ENCODE measurements at places on chromosomes 4 and X. TPM values are rescaled to one million over a fixed set of nuclear protein-coding genes. Genes with fewer than 3 reads are reported as not detected.

DNA sequence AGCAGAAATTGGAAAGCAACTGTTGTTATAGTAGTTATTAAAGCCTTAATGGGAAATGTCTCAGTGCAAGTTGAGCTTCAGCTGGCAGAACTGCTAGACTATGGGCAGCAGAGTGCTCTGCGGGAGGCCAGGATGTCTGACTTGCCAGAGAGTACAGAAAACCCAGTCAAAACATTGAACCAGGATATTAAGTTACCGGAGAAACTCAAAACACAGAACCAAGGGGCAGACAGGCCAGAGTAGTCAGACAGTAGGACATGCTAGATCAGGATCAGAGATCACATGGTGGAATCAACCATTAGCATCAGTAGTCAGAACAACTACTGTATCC is 72.9 kb upstream of the TNIP3 start:
- H3K4me3 ChIP-seq, result no peak overlapping the region
- H3K4me1 ChIP-seq, result no peaks in the 10 kb centered on the region
- H3K27me3 ChIP-seq, result no peaks in the 10 kb centered on the region
- no peaks in the 10 kb centered on the region for H3K36me3 ChIP-seq

Gene AR
- total RNA-seq, result 0.67 TPM

Gene C4orf50
- total RNA-seq, result 0.13 TPM

Gene REELD1
- 0.22 TPM for total RNA-seq

DNA sequence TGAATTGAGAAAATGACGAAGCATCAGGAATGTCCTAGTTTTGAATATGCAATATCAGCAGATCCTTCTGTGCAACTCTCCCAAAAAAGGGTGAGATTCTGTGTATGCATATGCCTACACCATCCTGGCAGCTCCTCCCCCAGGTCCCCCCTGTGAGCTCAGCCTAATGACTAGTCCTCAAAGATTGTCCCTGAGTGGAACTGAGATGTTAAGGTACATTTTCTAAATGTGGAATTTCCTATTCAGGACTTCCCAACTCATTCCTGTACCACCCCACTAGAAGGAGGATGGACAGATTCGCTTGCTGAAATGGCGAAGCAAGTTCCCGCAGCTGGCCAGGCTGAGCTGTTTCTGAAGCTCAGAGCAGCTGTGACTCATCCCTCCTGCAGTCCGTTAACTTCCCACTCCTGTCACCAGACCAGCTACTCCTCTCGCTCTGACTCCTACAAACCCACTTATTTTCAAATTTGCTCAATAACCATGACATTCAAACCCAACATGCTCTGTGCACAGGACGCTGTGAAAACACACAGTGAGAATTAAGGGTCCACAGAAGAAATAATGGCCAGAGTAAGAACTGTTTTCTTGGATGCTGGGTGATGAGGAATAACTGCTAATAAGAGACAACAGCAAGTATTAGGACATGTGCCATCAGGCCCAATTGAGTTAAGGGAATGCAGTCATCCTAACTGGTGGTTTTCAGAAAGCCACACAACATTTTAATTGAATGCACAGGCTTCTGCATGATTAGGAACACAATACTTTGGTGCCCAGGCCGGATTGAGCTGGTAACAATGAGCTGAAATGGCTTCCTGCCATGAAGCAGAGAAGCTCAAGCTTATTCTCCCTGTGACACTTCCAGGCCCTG is 40.0 kb upstream of the IRF2 start:
- no peaks in the 10 kb centered on the region for H3K27me3 ChIP-seq
- H3K36me3 ChIP-seq, result no peaks in the 10 kb centered on the region
- no peak overlapping the region for H3K4me3 ChIP-seq
- peak overlapping the region; percentile 39 for H3K27ac ChIP-seq
- DNase-seq, result peak; percentile 37

GRCh38 chr4:153825691-153826090 is 36.8 kb upstream of the SFRP2 start:
- H3K4me3 ChIP-seq, result no peak overlapping the region
- no peaks in the 10 kb centered on the region for H3K27me3 ChIP-seq

Gene L1CAM
- 4.3 TPM for total RNA-seq

Gene RBMX
- total RNA-seq, result 139 TPM

Gene DGKK
- total RNA-seq, result not detected

- no peak for DNase-seq
- no peaks in the 10 kb centered on the region for H3K27me3 ChIP-seq
- H3K4me1 ChIP-seq, result no peaks in the 10 kb centered on the region
- no peak overlapping the region for H3K27ac ChIP-seq
Measured at GRCh38 chr4:61919561-61919960, 719.4 kb downstream of the ADGRL3 start.

Gene TMPRSS11F
- not detected for total RNA-seq

DNA sequence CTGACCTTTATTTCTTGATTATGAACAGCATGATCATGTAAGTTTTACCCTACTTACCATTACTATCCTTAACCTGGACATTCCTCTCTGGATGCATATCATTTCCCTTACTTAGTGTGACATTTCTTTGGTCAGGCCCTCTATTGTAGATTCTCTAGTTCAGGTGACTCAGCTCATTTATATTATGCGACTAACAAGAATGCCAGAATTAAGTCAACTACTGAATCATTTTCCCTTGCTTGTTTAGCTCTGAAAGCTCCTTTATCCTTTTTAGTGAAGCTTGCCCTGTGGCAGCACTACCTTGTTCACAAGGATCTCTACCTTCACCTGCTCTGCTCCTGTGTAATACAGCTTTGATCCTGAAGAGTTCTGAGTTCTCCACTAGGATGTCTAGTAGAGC is 15.1 kb upstream of the UGT2B17 start:
- H3K4me1 ChIP-seq, result no peaks in the 10 kb centered on the region
- no peaks in the 10 kb centered on the region for H3K36me3 ChIP-seq
- H3K4me3 ChIP-seq, result no peak overlapping the region
- no peak overlapping the region for H3K27ac ChIP-seq

DNA sequence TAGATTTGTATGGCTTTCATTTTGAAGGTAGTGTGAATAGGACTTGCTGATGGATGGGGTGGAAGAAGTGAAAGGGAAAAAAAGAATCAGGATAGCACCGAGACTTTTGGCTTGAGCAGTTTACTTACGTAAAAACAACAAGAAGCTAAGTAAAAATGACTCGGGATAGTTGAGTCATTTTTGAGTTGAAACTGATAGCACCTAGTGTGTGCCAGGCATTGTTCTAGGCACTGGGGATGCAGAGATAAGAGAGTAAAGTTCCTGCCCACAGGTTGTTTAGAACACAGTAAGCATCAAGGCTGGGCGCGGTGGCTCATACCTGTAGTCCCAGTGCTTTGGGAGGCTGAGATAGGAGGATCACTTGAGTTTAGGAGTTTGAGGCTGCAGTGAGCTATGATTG is 34.7 kb downstream of the ADD1 start:
- DNase-seq, result no peak
- H3K4me1 ChIP-seq, result no peaks in the 10 kb centered on the region
- no peak overlapping the region for H3K27ac ChIP-seq
- peaks cover 4% of the 10 kb centered on the region for H3K36me3 ChIP-seq

Gene NSG1
- 5.9 TPM for total RNA-seq

DNA sequence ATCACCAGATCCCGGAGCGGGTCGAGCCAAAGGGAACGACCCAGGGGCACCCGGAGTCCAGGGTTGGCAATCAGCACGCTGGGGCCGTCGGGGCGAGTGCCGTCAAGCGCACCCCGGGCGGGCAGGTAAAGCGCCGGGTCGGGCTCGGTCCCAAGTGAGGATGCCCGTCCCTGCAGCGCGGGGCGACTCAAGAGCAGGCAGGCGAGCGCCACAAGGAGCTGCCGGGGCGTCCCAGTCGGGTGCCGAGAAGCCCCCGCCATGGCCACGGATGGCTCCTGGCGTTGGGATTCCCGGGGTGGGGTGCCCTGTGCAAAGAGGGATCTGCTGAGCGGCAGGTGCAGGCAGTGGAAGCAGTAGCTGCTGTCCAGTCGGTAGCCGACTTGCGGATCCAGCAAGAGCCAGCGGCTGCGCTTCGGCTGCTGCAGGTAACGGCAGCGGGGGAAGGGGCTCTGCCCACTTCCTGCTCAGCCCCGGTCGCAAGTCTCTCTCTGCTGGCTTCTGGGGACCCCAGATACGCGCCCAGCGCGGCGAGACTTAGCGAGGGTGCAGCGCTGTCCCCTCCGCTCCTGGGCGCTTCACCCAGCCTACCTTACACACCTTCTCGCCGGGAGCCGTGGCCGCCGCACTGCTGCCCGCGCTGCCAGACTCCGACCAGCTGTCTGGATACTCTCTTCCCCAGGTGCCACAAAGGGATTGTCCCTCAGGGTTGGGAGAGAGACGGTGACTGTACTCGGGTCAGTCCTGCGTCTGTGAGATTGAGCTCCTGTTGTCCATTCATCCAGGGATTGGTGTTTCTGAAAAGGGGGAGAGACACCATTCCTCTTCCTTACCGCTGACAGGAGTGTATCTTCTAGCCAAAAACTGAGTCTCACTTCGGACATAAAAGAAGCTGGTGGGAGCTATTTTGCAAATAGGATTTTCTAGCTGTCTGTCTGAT is at the start of gene FREM3:
Gene FREM3 (minus strand): TSS at position 260 of the 937 bp plus-strand sequence. CDS start 0 bp downstream, at position 260.
- peaks cover 16% of the 10 kb centered on the region for H3K27me3 ChIP-seq
- no peaks in the 10 kb centered on the region for H3K4me1 ChIP-seq
- DNase-seq, result no peak
- peak within 1 kb of the TSS; percentile 15 for H3K4me3 ChIP-seq
- no peaks in the 10 kb centered on the region for H3K36me3 ChIP-seq

Gene LRIT3
- total RNA-seq, result 0.15 TPM

DNA sequence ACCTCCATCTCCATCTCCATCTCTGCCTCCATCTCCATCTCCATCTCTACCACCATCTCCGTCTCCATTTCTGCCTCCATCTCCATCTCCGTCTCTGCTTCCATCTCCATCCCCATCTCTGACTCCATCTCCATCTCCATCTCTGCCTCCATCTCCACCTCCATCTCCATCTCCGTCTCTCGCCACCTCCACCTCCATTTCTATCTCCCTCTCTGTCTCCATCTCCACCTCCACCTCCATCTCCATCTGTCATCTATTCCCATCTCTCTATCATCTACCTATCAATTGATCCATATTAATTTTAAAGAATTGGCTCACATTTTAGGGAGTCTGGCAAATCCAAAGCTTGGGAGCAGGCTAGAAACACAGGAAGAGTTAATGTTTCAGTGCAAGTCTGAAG is 39.6 kb upstream of the CHRNA9 start:
- no peak overlapping the region for H3K27ac ChIP-seq
- no peaks in the 10 kb centered on the region for H3K4me1 ChIP-seq
- no peaks in the 10 kb centered on the region for H3K27me3 ChIP-seq
- no peaks in the 10 kb centered on the region for H3K36me3 ChIP-seq
- no peak overlapping the region for H3K4me3 ChIP-seq

- DNase-seq, result no peak
- H3K27me3 ChIP-seq, result no peaks in the 10 kb centered on the region
- H3K36me3 ChIP-seq, result no peaks in the 10 kb centered on the region
Measured at GRCh38 chr4:36508394-36508793, 227.0 kb downstream of the DTHD1 start.

DNA sequence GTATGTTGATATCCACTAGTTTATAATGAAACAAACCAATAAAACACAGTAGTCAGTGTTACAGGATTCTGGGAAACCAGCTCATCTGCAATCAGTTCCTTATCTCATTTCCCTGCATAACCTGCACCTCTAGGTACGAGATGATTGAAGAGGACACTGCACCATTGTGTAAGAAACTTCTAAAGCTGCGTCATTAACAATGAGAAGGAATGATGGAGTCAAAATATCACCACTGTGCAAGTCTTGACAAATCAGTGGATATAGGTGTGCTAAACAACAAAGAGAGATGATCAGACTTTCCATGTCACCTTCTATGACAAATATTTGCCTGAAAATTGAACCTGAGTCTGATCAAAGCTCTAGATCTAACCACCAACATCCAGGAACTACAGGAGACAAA is 40.7 kb upstream of the DHX15 start:
- no peaks in the 10 kb centered on the region for H3K4me1 ChIP-seq
- no peak overlapping the region for H3K4me3 ChIP-seq
- H3K36me3 ChIP-seq, result no peaks in the 10 kb centered on the region
- DNase-seq, result no peak

Data from colonic mucosa (tissue), 4 donors.